ENCODE measurements at places on chromosomes 2 and 18.
A peak's percentile ranks its signal among the peaks of the same experiment; 100 is the strongest.

GRCh38 chr2:214549946-214550345 lies 139.1 kb downstream of the VWC2L start:
- no peak for DNase-seq

DNA sequence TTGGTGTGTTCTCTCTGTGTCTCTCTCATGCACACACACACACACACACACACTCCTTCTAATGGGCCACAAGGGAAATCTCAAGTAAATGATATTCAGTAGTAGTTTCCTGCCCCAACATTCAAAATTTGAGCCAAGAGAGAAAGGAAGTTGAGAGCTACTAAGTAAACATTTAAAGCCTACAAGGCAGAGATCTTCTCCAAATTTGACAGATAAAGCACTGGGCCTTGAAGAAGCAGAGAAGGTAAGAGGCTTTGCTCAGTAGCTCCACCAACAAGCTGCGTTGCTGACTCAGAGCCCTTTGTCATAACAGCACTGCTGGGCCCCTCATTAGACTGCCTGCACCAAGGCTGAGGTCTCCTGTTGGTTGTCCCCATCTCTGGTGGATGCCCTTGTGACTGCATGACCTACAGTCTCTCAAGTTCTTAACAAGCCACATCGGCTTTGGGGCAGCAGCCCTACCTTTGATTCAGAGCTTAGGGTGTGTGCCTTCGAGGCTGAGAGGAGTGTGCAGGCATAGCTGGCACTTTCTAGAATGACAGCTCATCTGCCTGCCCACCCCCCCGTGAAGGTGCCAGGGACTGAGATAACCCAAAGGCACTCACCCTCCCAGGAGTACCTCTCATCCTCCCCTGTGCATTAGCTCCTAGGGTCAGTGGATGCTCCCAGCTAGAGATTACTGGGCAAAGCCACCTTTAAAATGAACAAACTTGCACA lies 32.3 kb upstream of the NEB start:
- DNase-seq = peak; percentile 25

DNA sequence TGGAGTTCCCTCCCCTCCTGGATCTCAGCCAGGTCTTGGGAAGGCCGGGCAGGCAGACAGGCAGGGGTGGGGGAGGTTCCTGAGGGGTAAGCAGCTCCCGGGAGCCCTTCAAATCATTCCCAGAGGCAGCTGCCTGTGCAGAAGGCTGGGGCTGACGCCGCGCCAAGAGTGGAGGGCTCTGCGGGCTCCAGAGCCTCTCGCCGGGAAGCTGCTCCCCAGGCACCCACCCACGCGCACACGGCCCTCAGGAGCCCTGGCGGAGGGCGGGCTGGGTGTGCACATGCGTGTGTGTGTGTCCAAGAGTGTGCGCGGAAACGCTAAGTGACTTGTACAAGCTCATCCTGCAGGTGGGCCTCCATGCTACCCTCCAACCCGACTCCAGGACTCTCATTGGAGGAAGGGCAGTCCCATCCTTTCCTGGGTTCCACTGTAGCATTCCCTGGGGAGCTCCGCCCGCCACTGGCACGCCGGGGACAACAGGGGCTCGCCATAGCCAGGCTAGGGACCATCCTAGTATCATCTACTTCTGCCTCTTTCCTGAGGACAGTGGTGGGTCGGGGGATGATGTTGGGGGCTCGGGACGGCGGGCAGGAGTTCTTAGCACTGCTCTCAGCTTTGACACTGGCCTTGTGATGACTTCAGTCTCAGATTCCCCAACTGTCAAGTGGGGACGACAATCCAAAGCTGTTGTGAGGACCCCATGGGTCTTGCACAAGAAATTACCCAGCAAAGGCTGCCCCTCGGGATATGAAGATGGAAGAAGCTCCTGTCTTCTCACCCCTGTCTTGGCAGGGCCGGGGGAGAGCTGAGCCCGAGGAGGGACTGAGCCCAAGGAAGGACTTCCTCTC lies 50.3 kb downstream of the INHBB start:
- DNase-seq = no peak

GRCh38 chr18:39607034-39607433 lies 2041.4 kb upstream of the CELF4 start:
- DNase-seq = no peak

DNA sequence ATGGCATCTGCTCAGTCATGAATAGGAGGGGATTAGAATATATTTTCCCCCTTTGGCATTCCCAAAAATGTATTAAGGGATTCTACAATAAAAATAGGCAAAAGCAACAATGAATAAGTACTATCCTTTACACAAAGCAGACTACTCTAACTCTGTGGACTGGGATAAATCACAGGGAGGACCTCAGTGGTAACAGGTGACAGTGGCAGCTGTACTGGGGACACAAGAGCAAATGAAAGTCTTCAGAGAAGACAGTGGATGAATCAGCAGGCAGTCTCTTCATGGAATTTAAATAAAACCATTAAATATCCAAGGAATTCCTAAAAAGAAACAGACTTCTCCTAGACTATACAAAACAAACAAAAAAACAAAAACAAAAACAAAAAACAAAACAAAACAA lies 4.8 kb downstream of the CDH7 start:
- DNase-seq = no peak

- peak; percentile 79 for DNase-seq
These were observed 78.2 kb downstream of the DYSF start for GRCh38 chr2:71531522-71532047.

- no peak for DNase-seq
These were observed 90.6 kb downstream of the KCTD1 start for GRCh38 chr18:26457611-26458353.

- no peak for DNase-seq
These were observed 306.7 kb downstream of the ZNF804A start for GRCh38 chr2:184904991-184905390.

Measured in iris pigment epithelial cell (primary cell).